ENCODE measurements at places on chromosomes 5 and 9.
A peak's percentile ranks its signal among the peaks of the same experiment; 100 is the strongest.

DNA sequence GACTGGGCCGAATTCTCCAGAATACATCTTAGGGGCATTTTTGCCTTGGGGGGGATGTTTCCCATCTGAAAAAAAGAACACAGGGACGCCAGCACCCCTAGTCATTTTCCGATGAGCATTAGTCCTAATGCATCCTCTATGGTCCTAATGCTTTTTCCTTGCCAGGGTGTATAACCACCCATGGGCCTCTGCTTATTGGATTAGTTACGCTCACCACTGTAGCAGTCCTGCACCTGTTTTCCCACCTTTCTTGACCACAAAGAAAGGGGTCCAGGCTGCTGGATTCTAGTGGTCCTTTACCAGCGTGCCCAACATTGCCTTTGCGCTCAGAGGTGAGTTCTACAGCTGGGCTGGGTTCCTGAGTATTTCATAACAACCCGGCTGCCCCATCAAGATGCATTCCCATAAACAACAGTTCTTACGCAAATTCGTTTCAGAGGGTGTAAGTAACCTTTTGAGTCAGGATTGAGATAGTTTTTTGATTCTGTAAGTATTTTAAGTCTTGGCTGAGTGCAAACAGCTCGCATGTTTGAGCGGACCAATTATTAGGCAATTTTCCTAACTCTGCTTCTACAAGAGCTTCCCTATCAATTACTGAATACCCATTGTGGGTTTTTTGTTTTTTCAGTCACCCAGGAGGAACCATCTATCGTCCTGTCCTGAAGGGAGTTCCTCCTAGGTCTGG lies 135.1 kb downstream of the DROSHA start:
- DNase-seq = no peak

DNA sequence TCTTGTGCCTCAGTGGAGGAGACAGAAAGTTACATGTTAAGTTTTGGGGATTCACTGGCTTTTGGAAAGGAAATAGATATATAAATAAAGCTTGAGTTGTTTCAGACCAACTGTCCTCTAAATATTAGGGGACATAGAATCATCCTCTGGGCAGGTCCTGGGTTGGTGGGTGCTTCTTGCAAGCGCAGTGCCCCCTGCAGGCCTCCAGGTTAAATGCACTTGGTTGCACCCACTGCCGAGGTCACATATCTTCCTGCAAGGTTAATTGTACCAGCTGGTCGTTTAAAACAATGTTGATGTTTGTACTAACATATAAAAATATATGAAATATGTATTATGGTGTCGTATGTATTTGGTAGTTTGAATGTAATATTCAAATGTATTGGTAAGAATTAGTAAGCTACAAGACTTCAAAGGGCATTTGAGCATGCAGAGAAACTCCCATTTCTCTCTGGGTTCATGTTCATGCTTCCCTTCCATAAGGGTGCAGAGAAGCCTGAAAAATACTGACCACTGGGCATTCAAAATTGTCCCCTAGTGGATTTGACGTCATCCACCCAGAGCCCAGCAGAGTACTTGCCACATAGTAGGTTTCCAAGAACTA lies 87.0 kb downstream of the ZNF618 start:
- no peak for DNase-seq

DNA sequence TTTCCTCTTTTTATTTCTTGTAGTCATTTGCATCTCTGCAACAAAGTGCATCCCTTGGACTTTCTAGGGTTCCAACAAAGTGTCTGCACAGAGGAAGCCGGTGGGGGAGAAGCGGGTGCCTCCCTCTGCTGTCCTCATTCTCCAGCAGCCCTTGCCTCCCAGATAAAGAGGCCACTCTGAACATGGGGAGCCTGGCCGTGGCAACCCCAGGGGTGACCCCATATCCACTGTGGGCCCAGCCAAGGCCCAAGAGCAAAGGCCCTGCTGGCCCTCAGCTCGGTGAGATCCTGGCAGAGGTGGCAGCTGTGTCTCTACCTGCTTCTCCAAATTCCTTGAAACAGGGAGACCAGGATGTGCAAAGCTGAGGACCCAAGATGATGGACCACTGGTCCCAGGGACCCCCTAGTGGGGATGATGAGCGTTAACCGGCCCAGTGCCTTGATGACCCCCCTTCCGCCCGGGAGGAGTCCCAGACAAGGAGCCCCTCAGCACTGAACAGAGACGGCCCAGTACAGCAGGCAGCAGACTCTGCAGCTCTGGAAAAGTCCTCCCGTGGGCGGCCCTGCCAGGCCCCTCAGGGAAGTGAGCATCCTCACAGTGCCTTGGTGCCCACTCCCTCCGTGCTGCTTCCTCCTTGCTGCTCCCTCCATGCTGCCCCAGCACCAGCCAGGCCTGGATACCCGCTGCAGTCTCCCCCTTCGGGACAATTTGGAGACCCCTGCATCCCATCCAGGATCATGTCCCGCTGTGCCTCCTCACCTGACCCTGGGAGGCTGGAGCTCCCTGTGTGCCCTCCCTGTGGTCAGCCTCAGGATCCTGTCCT lies 62.5 kb downstream of the MRPL36 start:
- no peak for DNase-seq

DNA sequence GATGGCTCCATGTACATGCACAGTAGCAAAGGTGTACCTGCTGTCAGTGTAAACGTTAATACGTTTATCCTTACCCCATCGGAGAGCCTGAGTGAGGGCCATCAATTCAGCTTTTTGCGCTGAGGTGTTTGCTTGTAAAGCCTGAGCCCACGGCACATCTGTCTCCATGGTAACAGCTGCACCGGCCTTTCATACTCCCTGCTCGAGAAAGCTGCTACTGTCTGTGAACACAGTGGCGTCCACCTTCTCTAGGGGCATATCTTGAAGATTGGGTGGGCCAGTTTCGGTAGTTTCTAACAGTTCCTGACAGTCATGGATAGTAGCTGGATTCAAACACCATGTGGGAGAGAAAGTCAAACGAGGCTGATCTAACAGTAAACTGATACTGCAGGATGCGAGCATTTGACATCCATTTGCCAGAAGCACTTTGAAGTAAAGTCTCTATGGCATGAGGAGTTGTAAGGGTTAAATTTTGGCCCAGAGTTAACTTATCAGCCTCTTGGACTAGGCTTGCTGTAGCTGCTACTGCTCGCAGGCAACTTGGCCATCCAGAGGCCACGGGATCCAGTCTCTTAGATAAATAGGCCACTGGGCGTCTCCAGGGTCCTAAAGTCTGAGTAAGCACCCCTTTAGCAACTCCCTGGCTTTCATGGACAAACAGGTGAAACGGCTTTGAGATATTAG lies 21.0 kb upstream of the RHOBTB3 start:
- DNase-seq = no peak

DNA sequence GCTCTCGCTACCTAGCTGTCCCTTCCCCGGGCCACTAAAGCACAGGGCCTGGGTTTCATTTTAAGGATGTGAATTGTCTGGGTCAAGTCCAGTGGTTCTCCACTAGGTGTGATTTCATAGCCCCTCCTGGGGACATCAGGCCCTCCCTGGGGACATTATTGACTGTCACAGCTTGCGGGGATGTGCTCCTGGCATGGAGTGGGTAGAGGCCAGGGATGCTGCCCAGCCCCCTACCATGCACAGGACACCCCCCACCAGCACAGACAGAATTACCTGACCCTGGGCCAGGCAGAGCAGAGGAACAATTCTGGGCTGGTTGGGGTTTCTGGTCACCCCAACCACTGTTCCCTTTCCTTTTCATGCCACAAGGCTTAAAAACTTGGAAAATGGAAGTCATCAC lies 4.1 kb downstream of the FAM78A start:
- DNase-seq = no peak

GRCh38 chr5:149594206-149594895 lies 13.1 kb downstream of the ARHGEF37 start:
- no peak for DNase-seq

GRCh38 chr9:107975426-107976010 lies 485.9 kb upstream of the KLF4 start:
- no peak for DNase-seq

DNA sequence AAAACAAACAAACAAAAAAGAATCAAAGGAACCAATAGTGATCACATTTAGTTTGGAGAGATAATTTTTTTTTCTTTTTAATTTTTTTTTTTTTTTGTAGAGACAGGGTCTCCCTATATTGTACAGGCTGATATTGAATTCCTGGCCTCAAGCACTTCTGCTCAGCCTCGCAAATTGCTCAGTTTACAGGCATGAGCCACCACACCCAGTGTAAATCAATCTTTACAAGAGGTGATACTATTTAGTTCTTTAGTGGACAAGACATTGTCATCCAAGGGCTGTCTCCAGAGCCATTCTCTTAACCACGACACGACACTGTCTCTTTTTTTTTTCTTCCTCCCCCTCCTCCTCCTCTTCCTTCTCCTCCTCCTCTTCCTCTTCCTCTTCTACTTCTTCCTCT lies 29.6 kb downstream of the ERAP2 start:
- DNase-seq = no peak

DNA sequence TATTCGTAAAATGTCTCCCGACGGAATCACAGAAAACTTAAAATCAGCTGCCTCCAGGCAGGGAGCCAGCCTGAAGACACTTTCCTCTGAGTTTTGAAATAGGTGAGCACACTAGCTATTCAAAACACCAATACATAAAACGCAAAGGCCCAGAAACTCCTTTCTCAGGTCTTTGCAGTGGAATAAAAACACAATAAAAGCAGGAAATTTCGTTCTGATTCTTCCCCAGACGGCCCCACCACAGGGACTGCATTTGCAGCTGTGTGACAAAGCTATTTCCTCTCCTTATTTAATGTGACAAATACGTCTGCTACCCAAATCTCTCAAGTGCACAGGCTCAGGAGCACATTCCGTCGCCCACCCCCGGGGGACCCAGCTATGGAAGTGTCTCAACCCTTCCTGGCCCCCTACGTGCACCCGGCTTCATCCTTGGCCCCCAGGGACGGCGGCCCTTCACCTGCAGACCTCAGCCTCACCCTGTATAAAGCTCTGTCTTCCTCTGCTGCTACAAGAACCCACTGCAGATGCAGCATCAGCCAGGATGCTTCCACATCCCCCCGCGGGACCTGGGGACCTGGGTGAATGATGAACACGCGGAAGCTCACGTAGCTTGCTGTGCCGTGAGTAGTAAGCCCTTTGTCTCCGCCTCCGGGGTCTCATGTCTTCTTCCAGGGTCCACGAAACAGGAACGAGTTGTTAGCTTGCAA lies 24.9 kb downstream of the AHRR start:
- DNase-seq = no peak

- DNase-seq = no peak
These were observed 1.8 kb upstream of the RHOBTB3 start for GRCh38 chr5:95729115-95730010.

DNA sequence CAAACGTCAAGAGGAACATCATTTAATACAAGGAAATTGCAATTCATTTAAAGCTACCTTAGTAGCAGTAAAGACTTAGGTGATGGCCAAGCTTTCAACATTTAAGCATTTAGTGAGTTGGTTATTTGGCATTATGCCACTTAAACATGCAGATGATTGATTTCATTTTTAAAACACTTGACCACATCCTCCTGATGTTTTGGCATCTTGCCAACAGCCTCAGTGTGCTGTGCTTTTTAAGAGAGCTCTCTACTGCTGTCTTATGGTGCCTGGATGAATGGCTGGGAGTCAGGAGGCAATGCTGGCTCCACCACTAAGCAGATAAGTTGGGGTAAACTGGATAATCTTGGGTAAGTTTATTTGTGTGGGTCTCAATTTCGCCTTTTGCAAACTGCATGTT lies 364.5 kb downstream of the MAN2A1 start:
- DNase-seq = peak; percentile 4

DNA sequence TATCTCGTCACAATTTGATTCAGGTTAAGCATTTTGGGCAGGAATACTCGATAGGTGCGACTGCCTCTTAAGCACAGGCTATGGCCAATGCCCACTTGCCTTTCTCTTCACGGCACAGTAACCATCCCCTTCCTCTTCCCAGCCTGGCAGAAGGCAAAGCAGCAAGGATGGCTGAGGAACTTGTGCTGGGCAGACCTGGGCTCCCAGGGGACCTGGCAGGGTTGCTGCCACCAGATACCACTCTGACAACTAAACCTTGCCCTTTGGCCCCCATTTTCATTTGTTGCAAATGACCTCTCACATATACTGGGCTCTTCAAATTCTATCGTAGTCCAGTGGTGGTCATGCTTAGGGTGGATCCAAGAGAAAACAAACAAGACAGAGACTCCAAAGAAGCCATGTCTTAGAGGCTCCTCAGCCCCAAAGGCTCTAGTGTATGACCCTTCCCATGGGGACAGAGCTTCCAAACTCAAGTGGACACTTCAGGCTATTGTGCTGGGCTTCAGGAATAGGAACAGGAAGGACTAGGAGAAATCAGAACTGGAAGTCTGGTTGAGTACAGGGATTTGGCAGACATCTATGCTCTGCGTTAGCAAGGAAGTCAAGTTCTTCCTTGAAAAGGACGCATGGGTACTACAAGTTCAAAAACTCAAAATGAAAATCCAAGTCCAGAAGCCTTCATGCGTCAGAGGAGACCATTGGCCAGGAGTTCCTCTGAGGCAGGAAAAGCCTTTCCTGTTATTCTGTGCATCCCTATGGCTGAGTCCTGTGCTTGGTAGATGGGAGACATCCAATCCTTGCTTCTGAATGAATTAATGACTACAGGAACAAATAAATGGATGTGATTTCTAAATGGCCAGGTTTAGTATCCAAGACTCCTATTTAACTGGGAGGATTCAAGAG lies 64.6 kb upstream of the PLPP1 start:
- DNase-seq = no peak

GRCh38 chr5:44389823-44390143 lies 563 bp upstream of the FGF10 start:
- no peak for DNase-seq

DNA sequence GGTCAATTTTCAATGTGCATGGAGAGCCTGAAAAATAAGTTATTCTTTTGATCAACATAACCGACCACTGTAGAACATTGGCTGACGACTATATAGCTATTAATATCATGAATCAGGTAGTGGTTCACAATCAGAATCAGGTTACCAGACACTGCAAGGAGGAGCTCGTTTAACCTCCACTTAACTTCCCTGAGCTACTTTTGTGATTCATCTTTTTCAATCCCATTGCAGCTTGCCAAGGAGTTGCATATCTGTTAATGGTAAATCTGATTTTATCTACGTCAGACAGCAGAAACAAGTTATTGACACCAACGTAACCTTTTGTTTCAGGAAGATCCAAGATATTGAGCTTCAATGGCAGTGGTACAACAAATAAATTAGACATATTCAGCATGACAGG lies 2263.8 kb upstream of the ACO1 start:
- DNase-seq = no peak

GRCh38 chr9:115543511-115543910 lies 425.6 kb upstream of the TNC start:
- no peak for DNase-seq

- DNase-seq = no peak
These were observed 139.7 kb downstream of the MEF2C start for GRCh38 chr5:88743231-88743834.

- no peak for DNase-seq
These were observed 429.7 kb upstream of the KLF4 start for GRCh38 chr9:107919263-107919662.

All from esophagus squamous epithelium (tissue), 5 donors.